ENCODE measurements at places on chromosomes 2 and 18. TPM values are rescaled to one million over a fixed set of nuclear protein-coding genes. Genes with fewer than 3 reads are reported as not detected.

NGEF gene
- total RNA-seq, result 22.6 TPM

POU3F3 gene
- total RNA-seq, result not detected

FANCL gene
- 18.3 TPM for total RNA-seq

ASAP2 gene
- total RNA-seq, result 3.5 TPM

OSBPL6 gene
- total RNA-seq, result 3.3 TPM

DOCK10 gene
- total RNA-seq, result 12.1 TPM

FZD7 gene
- total RNA-seq, result 1.5 TPM

PXDN gene
- 19.1 TPM for total RNA-seq

SRD5A2 gene
- 23.3 TPM for total RNA-seq

PPP1R1C gene
- 5.4 TPM for total RNA-seq

FTCDNL1 gene
- 4.4 TPM for total RNA-seq

FN1 gene
- total RNA-seq, result 859 TPM

MYO3B gene
- total RNA-seq, result 0.05 TPM

RGPD3 gene
- total RNA-seq, result 0.14 TPM

UGP2 gene
- total RNA-seq, result 341 TPM

RFTN2 gene
- total RNA-seq, result 4.2 TPM

EMILIN1 gene
- total RNA-seq, result 24.8 TPM

ANKRD29 gene
- 0.50 TPM for total RNA-seq

MARCHF4 gene
- not detected for total RNA-seq

STRADB gene
- 56.1 TPM for total RNA-seq

Data from liver (tissue), 10 donors.